ENCODE measurements at places on chromosomes 7 and 10.

- no peak for DNase-seq
These were observed 108.8 kb downstream of the ABCA13 start for GRCh38 chr7:48280100-48280499.

DNA sequence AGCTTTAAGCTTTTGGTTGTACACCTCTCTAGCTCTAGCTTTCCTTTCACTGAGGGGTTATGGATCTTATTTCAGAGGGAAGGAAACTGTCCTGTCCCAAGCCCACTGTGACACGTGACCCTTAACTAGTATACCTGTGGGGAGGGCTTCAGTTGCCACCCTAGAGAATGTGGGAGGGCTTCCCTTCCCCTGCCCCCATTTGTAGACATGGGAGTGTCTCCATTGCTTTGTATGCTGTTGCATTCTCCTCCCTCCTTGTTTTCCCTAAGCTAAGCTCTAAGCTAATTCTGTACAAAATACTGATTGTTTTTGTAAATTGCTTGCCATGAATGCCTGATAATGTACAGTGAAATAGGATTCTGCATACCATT lies 11.2 kb downstream of the LUC7L2 start:
- no peak for DNase-seq

DNA sequence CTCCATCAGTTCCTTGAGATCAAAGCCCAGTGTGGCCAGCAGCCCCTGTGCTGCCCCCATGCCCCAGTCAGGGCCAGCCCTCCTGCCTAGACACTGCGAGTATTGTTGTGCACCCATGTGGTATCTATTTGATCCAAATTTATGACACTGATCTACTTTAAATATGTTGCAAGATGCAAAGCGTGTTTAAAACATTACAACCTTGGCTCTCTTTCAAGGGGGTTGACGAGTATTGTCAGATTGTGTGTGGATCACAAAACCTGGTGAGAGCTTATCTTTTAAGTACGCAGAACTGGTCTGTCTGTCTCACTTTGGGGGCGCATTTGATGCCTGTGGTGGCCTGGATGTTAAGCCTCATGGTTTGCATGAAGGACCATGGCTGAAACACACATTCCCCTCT lies 108.9 kb downstream of the COL13A1 start:
- no peak for DNase-seq

- peak; percentile 18 for DNase-seq
These were observed 62.2 kb downstream of the VIM start for GRCh38 chr10:17290226-17290625.

- DNase-seq, result no peak
These were observed 193.5 kb upstream of the HDAC9 start for GRCh38 chr7:18302097-18302496.

DNA sequence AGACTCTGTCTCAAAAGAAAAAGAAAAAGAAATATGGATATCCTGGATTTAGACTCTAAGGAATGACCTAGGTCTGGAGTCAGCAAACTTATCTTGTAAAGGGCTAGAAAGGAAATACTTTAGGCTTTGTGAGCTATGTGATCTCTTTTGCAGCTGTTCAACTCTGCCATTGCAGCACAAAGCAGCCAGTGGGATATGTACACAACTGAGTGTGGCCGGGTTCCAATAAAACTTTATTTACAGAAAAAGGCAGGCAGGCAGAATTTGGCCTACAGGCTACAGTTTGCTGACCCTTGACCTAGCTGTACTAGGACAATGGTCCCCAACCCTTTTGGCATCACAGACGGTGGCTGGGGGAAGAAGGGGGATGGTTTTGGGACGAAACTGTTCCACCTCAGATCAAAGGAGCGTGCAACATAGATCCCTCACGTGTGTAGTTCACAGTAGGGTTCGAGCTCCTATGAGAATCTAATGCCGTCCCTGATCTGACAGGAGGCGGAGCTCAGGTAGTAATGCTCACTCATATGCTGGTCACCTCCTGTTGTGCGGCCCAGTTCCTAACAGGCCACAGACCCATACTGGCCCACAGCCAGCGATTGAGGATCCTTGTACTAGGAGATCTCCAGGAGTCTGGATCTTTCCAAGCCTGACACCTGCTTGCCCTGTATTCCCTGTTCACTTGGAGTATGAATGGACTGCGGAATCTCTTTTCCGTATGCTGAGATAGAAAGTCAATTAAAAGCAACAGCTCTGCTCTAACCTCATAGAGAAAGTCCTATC lies 63.0 kb downstream of the CUL1 start:
- DNase-seq, result no peak

DNA sequence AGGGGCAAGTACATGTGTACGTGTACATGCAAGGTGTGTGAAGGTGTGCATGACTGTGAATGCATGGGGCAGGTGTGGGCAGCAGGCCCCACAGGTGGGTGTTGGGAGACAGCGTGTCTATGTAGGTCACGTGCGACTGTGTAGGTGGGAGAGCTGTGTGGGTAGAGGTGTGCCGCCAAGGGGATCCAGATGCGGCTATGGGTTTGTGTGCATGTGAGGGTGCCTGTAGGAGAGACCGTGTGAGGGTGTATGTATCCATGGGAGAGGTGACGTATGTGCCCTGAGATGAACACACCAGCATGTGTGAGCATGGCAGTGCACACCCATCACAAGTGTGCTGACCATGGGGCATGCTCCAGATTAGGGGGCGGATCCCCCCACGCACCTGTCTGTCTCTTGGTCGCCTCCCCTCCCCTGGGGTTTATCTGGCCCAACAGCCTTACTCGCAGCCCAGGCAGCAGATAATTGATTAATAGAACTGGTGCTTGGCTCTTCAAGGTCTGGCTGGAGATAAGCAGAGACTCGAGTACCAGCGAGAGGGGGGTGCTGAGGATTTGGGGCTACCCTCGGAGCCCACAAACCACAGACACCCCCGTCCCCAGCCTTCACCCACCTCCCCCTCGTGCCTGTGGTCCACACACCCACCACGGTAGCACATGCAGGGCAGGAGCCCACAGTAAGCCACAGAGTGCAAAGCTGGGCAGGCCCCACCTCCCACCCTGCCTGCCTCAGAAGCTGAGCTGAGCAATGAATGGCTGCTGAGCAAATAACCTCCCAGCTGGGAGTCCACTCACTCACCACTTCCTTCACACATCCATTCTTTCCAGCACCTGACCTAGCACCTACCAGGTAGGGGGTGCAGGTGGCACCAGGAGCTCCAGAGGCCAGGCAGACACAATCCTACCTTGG lies 41.4 kb upstream of the ZMIZ1 start:
- DNase-seq, result no peak

GRCh38 chr10:48414778-48415177 lies 108.3 kb downstream of the MAPK8 start:
- no peak for DNase-seq

GRCh38 chr7:102305414-102306268 lies 19.0 kb downstream of the SH2B2 start:
- DNase-seq, result no peak

- peak; percentile 65 for DNase-seq
These were observed 18.6 kb downstream of the AKR1C2 start for GRCh38 chr10:4984971-4985594.

DNA sequence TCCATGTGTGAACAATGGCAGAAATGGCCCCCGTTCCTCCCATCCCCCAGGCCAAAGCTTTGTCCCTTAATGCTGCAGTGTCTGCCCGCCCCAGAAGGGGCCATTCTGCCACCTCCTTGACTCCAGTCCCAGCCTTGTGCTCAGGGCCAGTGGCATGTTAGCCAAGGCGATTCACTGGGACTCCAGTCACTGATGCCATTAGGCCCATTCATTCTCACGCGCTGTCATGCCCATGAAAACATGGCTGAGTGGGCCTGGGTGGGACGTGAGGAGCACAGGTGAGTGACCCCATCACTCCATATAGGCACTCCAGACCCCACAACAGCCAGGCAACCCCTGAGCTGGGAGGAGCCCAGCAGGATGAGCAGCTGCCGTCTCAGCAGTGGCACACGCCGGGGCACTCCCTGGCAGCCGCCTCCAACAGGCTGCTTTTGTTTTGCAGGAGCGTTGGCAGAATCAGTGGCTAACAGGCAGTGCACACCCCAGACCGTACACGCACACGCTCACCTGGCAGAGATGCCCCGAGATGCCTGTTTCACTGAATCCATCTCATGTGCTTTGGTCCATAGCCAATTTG lies 79.5 kb downstream of the TCERG1L start:
- no peak for DNase-seq

GRCh38 chr10:85612378-85612775 lies 754.2 kb downstream of the GRID1 start:
- no peak for DNase-seq

- DNase-seq, result no peak
These were observed 14.2 kb upstream of the ACTA2 start for GRCh38 chr10:88966797-88967196.

GRCh38 chr7:82926477-82926876 lies 236.2 kb downstream of the PCLO start:
- DNase-seq, result peak; percentile 69

DNA sequence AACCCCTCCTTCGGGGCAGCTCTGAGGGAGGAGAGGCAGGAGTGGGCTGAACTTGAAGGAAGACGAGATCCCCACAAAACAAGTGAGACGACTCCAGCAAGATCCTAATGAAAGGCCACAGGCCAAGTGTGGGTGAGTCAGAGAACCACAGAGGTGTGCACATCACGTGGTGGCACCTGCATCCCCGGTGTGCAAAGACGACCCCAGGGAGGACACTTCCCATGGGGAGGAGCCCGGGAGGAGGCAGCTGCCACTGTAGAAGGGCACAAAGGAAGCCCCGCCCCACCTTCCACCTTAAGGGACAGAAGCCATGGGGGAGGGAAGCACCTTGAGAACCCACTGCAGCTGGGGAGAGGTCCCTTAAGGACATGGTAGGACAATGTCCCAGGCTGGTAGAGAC lies 45.7 kb downstream of the ESYT2 start:
- DNase-seq, result no peak

DNA sequence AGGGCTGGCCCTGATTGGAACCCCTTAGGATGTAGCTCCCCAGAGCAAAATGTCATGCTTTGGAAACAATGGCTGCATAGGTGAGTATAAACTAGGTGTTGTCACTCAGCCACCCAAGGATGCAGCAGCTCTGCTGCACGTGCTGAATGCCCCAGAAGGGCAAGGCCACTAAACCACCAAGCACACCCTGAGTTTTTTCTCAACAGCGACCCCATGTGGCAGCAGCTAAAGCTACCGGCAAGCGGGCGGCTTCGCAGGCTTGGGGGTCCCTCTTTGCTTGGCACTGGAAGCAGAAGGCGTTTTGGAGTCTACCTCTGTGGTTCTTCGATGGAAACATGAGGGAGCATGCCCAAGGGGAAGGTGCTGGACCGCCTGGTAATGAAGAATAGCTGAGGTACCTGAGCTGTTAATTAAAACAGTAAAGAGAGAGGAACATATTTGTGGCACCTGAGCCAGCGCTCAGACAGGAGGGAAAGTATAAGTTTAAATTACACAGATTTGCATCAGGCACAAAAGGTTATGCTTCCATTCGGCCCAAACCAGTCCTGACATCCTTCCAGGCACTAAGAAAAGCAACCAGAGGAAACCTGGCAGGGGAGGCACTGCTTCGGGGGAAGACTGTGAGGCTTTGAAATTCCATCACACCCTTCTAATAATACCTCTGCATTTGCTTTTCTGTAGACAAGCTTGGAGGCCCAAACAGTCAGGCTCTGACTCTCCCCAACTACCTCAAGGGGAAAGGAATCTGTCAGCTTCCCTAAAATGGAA lies 152.1 kb downstream of the GFRA1 start:
- DNase-seq, result no peak

DNA sequence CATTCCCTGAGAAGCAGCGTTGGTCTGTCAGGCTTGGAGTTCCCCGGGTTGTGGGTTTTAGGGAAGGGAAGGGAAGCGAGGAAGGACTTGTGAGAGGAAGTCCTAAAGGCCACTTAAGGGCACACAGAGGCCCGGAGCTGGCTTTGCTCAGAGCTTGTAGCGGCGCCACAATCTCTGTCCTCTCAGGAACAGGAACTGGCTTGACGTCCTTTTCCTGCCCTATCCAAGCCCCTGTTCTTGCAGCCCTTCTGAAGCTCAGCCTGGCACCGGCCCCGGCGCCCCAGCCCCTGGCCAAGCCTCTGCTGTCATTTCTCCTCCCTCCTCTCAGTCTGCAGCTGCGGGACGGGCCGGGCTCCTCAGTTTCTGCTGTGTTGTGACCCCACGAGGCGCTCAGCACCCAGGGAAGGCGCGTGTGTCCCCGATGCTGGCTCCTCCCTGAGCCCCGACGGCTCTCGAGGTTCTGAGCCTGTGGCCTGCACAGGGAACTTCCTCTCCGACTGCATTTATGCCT lies at the start of gene GIMAP8:
Gene GIMAP8, plus strand, starts transcription at position 140 of the 511 bp plus-strand sequence. CDS start 16,069 bp downstream, outside the sequence.
- no peak for DNase-seq

GRCh38 chr10:72250666-72251065 lies 23.1 kb upstream of the DDIT4 start:
- DNase-seq, result no peak

DNA sequence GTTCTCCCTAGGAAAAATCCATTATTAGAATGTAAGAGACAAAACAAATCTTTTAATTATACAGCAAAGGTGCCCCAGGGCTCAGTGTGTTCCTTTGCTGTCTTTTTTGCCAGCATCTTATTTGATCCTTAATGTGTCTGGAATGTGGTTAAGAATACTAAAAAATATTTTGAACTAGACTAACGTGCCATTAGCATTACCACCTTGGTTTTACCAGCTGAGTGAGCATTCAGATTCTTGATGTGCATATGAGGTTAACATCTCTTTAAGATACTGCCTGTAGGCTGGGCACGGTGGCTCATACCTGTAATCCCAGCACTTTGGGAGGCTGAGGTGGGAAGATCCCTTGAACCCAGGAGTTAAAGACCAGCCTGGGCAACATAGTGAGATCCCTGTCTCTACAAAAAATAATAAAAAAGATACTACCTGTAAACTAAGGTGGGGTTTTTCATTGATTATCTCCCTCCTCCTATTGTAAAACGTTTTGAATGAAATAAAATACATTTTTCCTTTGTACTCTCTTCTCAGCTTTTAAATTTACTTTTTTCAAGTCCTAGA lies 96.6 kb downstream of the CCNY start:
- peak; percentile 80 for DNase-seq

GRCh38 chr10:52313933-52314821 lies at the start of gene DKK1:
DKK1 (plus strand) TSS chr10:52314281; CDS start chr10:52314435, 154 bp downstream.
- peak; percentile 75 for DNase-seq

GRCh38 chr10:104045151-104046089 lies 40.3 kb downstream of the COL17A1 start:
- peak; percentile 75 for DNase-seq

All from kidney tubule cell (primary cell).